ENCODE measurements at places on chromosomes 2 and 18.

DNA sequence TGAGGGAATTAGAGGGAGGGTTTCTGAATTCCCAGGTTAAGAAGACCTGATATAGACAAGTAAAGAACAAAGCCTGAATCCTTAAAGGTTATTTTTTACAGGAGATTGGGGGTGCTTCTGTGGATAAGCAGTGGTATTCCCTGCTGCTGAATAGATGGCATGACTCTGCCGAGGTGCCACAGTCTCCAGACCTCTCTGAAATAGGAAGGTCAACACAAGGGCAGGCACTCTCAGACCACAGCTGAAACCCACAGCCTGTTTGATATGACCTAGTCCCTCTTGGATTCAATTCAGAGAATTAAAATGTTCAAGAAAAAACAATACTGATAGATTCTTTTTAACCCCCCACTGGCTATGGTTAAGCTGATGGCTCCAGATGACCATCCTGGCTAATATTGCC, 259.3 kb downstream of the PTGR3 start:
- no peak for DNase-seq
- H3K4me1 ChIP-seq: no peaks in the 10 kb centered on the region
- no peak overlapping the region for H3K27ac ChIP-seq
- no peaks in the 10 kb centered on the region for H3K36me3 ChIP-seq
- H3K4me3 ChIP-seq: no peak overlapping the region

GRCh38 chr18:30595942-30596341, 446.6 kb downstream of the DSC3 start:
- no peak overlapping the region for H3K4me3 ChIP-seq
- H3K27me3 ChIP-seq: no peaks in the 10 kb centered on the region
- no peaks in the 10 kb centered on the region for H3K4me1 ChIP-seq
- DNase-seq: no peak
- no peaks in the 10 kb centered on the region for H3K36me3 ChIP-seq
- H3K27ac ChIP-seq: no peak overlapping the region

DNA sequence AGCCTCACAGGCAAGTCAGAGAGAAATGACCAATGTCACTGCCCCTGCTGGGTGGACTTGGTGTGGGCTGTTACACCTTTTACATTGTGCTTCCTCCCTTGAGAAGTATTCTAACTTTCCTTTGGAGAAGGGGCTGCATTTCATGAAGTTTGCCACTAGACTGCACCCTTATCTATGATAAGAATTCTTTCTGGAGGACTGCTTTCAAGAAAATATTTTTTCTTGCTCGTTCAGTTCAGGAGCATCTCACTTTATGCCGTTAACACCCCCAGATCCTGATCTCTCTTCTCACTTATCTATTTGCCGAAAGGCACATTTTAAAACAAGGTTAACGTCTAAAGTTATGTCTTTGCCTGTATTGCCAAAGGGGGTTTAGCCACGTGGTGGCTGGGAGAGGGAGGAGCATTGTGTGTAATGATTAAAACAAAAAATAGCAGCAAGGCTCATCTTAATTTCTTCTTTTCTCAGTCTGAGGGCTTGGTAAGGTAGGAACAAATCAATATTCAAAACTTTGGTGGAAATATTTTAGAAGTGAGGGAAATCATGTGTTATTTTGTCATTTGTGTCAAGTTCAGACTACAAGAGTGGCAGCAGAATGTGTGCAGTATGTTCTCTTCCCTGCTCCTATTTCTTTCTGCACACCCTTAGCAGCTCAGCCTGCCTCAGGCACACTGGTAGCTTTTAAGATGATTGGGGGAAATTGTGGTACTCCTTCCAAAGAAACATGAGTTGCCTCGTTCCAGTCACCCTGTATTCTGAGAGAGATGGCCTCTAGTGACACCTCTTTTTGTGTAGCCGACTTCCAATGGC, 1.6 kb upstream of the IGFBP5 start:
- no peaks in the 10 kb centered on the region for H3K36me3 ChIP-seq
- no peaks in the 10 kb centered on the region for H3K27me3 ChIP-seq
- H3K4me3 ChIP-seq: no peak overlapping the region
- H3K27ac ChIP-seq: peak overlapping the region; percentile 44
- peak; percentile 78 for DNase-seq

DNA sequence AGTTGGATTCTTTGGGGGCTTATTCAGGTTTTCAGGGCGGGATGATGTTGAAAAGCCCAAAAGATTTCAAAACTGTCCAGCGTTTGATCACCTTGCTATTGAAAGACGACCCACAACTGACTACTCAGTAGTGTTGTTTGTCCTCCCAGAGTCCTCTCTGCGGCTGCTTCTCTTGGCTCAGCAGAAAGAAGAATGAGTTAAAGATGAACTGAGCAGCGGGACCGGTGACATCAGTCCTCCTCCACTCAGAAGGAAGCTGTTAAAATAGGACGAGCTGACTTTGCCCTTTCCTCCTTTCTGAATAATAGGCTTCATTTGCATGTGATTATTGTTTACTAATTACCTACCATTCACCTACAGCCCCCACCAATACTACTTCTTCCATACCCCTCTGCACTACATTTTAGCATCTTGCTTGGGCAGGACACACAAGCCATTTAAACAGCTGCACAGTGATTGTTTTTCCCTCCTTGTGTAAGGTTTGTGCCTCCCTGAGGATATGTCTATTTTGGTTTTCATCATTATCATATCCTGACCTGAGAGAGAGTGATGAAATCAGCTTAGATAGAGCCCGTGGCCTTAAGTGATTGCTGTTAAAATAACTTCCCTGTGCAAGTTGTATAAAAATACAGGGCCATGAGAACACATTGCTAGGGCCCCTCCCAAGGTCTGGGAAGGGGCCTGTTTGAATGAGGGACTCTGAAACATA, 261.8 kb downstream of the FHOD3 start:
- no peak for DNase-seq
- H3K4me1 ChIP-seq: peaks cover 4% of the 10 kb centered on the region
- no peaks in the 10 kb centered on the region for H3K27me3 ChIP-seq
- no peak overlapping the region for H3K4me3 ChIP-seq
- no peak overlapping the region for H3K27ac ChIP-seq

DNA sequence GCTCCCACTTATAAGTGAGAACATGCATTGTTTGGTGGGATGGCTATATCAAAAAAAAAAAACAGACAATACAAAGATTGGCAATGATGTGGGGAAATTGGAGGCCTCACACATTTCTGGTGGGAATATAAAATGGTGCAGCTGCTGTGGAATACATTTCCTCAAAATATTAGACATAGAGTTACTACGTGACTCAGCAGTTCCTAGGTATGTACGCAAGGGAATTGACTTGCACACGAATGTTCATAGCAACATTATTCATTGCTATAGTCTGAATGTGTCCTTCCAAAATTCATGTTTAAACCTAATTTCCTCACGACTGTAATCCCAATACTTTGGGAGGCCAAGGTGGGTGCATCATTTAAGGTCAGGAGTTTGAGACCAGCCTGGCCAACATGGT, 2.3 kb upstream of the ARHGEF33 start:
- no peaks in the 10 kb centered on the region for H3K27me3 ChIP-seq
- no peak overlapping the region for H3K27ac ChIP-seq
- no peak for DNase-seq
- no peak overlapping the region for H3K4me3 ChIP-seq
- H3K36me3 ChIP-seq: no peaks in the 10 kb centered on the region

DNA sequence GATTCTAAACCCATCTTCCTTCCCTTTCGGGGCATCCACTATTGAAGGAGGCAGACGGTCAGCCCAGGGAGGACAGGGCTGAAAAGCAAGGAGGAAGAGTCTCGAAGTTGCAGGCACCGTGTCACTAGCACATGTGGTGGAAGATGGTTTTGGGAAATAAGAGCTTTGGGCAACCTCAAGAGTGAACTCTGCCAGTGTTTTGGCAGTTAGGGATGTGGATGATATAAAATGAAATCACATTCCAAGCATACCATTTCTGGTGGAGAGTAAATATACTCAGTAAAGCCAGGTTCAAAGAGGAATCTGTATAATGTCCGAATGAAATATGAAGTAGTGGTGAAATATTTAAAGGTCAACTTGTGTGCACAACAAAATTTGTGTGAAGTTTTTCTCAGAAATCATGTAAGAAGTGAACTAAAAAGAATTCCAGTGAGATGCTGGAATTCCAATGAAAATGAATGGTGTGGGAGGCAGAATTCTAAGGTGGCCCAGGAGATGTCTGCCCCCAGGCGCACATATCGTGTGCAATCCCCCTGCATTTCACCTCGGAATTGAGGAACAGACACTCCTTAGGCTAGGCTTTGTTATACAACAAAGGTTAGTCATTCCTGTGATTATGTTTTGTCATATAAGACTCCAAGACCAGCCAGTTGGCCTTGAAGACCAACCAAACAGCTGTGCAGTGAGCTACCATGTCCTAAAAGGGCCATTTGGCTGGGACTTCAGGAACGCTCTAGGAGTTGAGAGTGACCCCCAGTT, 147.1 kb downstream of the SH3BP4 start:
- no peak for DNase-seq
- no peak overlapping the region for H3K27ac ChIP-seq
- no peaks in the 10 kb centered on the region for H3K36me3 ChIP-seq
- H3K4me3 ChIP-seq: no peak overlapping the region

DNA sequence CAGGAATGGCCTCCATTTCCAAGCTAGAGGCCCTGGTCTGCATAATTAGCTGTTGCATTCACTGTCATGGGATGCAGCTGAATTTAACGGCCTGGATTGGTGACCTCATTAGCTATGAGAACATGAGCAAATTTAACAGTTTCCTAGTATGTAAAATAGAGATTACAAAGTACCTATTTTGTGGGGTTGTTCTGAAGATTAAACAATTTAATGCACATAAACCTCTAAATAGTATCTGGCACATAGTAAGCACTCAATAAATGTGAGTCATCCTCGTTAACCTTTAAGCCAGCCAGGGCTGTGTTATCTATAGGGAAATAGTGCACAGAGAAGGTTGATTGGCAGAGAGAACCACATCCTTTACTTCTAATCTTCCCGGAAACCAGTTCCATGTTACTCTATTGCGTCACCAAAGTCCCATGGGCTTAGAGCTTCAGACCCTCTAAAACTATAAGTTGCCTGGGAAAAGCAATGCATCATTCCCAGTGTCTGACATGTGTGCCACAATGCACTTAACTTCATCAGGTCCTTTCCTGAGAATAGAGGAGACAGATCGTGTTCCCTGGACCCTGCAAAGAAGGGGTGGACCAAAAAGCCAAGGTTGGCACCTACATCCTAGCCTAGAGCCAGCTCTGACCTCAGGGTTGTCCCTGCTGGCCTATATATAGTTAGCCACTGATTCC, 196.5 kb downstream of the LNPK start:
- no peak overlapping the region for H3K4me3 ChIP-seq
- H3K4me1 ChIP-seq: no peaks in the 10 kb centered on the region
- H3K27me3 ChIP-seq: no peaks in the 10 kb centered on the region
- no peak overlapping the region for H3K27ac ChIP-seq
- DNase-seq: no peak
- H3K36me3 ChIP-seq: no peaks in the 10 kb centered on the region

GRCh38 chr2:79200762-79201161, 41.2 kb upstream of the REG3A start:
- H3K4me1 ChIP-seq: no peaks in the 10 kb centered on the region
- no peak overlapping the region for H3K27ac ChIP-seq
- H3K27me3 ChIP-seq: no peaks in the 10 kb centered on the region

DNA sequence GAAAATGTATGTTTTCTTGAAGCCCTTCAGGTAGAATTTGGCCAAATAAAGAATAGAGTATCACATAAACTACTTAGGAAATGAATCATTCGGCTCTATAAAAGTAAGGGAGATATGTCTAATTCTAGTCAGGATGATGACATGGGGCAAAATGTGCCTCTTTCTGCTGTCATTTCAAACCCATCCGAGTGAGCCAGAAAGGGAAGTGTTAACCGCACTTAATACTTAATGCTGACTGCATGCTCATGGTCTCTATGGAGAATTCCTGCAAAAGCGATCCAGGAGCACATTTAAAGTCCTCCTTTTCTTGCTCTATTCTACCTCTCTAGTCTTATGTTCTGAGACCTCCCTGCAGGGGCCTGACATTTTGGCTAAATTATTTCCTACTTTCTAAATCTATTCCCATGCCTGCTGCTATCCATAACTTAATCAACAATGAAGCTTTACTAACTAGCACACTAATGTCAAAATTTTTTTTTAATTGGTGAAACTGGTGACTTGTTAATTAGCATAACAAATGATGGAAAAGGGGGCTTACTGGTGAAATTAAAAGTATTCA, 127.4 kb downstream of the CDC42EP3 start:
- DNase-seq: no peak
- no peaks in the 10 kb centered on the region for H3K27me3 ChIP-seq
- H3K27ac ChIP-seq: no peak overlapping the region
- no peak overlapping the region for H3K4me3 ChIP-seq

DNA sequence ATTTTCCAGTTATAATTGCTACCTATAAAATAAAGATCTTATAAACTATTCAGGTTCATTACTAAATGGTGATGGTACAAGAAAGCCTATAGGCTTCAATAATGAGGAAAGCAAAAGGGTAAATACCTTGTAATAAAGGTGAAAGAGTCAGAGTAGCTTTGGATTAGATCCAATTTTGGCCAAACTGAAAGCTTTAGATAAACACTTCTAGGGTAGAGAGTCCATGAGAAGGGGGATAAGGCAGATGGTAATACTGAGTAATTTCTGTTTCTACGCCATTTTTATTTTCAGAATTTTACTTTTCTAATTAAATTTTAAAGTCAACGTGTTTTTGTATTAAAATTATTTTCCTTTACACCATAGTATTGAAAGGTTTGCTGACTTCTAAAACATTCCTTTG, 9.4 kb downstream of the CASP8 start:
- no peaks in the 10 kb centered on the region for H3K27me3 ChIP-seq
- peaks cover 5% of the 10 kb centered on the region for H3K36me3 ChIP-seq
- DNase-seq: no peak
- no peak overlapping the region for H3K4me3 ChIP-seq

DNA sequence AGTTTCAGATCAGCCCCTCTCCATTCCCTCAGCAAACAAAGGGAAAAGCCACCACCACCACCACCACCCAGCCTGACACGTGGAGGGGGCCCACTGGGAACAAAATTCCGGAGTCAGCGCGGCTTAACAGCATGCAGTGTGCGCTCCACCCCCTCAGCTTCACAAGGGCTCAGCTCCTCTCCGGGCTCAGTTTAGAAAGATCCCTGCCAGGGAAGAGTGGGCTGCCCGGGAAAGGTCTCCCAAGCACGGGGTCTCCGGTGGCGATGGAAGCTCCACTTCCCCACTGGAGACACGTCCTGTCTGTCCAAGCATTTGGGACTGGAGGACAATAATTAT, 55.7 kb downstream of the SNORC start:
- no peaks in the 10 kb centered on the region for H3K4me1 ChIP-seq
- no peak overlapping the region for H3K4me3 ChIP-seq
- no peak for DNase-seq
- H3K27ac ChIP-seq: no peak overlapping the region

GRCh38 chr18:25164848-25165811, 186.8 kb downstream of the ZNF521 start:
- no peaks in the 10 kb centered on the region for H3K4me1 ChIP-seq
- peak; percentile 82 for DNase-seq
- peak overlapping the region; percentile 53 for H3K4me3 ChIP-seq
- no peaks in the 10 kb centered on the region for H3K27me3 ChIP-seq
- no peak overlapping the region for H3K27ac ChIP-seq
- no peaks in the 10 kb centered on the region for H3K36me3 ChIP-seq

GRCh38 chr2:215149894-215150293, 11.5 kb upstream of the ABCA12 start:
- H3K36me3 ChIP-seq: no peaks in the 10 kb centered on the region
- no peaks in the 10 kb centered on the region for H3K27me3 ChIP-seq
- no peak overlapping the region for H3K4me3 ChIP-seq
- no peak overlapping the region for H3K27ac ChIP-seq
